Stimulated activated CD4-positive, alpha-beta T cell treated with anti-CD3 and anti-CD28 coated beads, Interleukin-4, amount 100 ng/mL, for 48 hours (primary cell): ENCODE measurements at places on chromosomes 5 and 9.

DNA sequence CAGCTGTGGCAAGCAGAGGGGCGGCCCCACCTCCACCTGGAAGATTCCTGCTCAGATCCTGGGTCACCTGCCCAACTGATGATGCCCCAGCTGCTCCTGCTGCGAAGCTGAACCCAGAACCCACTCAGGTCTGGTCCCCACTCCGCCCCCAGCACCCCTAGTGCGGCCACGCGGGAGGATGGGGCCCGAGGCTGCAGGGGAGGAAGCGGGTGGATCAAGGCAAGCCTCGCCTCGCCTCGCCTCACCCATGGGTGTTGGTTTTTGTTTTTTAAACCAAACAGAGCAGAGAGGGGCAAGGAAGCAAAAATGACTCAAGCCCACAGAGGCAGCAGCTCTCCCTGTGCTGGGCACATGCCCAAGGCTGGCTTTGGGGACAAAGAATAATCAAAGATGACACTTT lies 23.2 kb downstream of the ABO start:
- no peak for DNase-seq

DNA sequence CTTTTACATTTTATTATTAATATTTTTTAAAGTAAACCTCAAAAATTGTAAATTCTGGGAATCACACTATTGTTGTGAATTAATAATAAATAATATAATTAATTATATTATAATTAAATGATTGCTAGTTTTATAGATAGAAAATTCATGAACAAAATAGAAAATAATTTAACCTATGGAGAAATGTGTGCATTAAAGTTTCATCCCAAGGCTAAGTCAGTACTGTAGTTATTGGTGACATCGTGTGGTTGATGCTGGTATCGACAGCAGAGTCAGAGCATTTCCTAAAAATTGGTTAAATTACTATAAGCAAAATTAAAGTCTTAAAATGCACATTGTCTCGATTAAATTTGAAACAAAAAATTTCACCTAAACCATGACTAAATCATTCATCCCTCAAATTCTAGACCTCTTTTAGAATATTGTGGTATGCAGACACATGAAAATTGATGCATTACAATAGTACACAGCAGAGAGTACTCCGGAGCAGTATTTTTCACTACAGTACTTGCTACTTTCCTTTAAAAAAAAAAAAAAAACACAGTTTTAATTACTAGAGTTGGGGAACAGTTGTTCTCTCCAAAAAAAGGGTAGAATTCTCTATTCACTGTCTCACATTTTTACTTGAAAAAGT lies 73.9 kb downstream of the RORB start:
- DNase-seq: peak; percentile 3

- no peak for DNase-seq
Observed at GRCh38 chr5:66596636-66597182, 516 bp downstream of the MAST4 start.

GRCh38 chr5:38681029-38681706 lies 124.7 kb upstream of the LIFR start:
- DNase-seq: no peak

DNA sequence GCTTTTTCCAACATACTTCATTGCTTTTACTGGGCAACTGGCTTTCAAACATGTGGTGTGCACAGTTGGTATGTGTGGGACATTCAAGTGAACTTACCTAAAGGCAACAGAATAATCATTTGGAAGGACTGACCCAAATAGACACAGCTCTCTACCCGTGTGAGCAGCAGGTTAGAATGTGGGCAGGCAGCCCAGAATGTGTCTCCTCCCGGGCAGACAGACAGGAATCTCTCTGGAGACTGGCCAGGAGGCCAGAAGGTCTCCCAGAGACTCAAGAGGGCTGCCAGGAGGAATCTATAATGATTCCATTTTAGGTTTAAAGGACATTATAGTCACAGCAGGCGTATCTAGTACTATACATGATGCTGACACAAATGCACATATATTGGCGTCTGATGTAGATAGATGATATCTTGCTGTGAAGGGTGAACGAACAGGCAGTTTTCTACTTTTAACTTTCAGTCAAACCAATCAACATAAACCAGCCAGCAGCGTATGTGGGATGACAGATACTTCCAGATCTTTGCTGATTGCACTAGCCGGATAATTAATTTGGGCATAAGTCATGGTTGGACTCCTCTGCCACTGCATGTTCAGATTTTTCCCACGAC lies 297.4 kb upstream of the ZNF608 start:
- no peak for DNase-seq

DNA sequence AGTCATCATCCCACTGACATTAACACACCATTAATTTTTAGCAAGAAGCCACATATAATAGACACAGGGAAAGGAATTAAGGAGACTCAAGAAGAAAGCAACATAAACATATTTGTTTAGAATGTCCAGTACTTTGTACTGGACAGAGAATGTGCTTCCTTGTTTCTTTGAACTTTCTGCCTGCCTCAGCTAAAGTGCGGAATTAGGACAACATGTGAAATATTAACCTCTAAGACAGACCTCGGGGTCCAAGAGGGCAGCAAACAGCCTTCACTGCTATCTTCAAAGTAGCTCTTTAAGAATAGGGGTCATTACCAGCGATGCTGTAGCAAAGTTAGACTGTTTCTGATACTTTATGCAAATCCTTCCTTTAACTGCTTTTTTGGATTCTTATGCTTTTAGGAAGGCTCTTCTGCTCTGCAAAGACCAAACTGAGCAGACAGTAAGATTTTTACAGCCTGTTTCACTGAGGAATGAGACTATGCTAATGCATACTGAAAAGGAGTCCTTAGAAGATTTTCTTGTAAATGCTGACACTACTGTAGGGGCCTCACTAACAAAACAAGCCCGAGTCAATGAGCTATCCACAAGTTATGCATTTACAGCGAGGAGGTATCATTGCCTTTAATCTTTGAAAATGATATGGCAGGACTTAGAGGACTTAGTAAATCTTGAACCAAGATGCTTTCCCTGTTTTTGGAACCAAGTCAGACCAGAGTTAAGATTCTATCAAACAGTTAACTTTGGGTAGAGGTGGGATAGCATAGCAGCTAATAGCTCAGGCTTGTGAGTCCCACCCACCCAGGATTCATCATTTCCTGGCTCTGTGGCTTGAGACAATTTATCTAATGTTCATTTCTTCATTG lies 23.8 kb downstream of the DAB2 start:
- no peak for DNase-seq

- DNase-seq: no peak
Observed at GRCh38 chr5:127024821-127025220, 5.5 kb downstream of the MARCHF3 start.

- no peak for DNase-seq
Observed at GRCh38 chr9:124840300-124840833, 12.9 kb upstream of the WDR38 start.

DNA sequence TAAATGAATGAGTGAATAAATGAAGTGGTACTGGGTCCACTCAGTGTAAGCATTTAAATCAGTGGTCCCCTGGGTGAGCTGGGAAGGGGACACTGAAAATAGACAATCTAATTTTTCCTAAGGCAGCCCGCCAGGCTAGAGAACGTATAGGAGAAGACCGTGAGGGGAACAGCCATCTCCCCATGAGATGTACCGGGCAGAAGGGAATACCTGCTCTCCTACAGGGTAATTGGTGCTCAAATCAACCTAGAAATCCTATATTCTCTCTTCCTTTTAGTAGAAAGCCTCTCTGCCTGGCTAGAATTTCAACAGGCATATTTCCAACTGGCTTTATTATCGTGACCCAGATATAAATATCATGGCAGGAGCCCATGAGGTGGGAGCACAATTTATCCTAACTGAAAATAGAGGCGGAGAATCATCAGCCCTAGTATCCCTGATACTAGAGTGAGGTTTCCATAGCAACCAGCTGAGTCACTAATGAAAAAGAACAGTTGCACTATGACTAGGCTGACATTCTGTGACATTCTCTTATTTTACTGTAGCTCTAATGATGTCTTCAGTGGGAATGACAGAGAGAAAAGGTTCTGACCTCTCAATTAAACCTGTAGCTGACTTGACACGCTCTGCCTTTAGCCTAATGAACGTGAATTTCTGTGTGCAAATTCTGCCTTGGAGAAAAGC lies 96.5 kb upstream of the CAST start:
- DNase-seq: no peak

GRCh38 chr5:177588413-177588909 lies 3.5 kb upstream of the TMED9 start:
- DNase-seq: no peak

DNA sequence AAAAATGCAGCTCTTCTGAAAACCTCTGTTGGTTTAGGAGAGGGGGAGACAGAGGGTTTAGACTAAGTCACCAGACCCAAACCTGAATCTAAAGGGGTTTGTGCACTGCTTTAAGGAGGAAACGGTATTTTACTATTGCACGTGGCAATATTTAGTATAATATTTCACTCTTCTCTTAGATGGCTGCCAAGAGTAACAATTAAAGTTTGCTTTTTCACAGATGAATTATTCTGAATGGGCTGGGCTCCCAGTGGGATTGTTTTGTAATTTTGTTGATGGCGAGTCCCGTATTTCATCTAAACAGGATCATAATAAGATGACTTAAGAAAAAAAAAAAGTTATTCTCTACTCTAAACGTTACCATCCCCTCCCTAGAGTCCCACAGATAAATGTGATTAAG lies 245.4 kb downstream of the PCSK5 start:
- DNase-seq: no peak

- DNase-seq: no peak
Observed at GRCh38 chr9:28981129-28981528, 1407.8 kb upstream of the C9orf72 start.

DNA sequence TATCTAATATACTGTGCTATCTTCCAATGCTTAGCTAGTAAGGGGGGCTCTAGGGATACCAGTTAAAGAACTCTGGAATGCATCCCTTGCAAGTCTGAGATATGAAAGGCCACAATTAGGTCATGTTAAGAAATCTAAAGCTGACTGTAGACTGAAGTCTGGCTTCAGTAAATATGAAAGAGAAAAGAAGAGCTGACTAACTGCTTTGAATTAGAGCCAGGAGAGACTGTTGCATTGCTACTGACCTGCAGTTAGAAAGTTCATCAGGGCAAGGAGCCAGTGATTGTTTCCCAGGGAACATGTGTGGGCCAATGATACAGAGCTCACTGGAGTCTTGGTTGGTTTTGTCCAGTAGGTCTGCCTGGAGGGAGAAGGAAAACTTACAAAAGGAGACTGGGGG lies 472.1 kb upstream of the TNC start:
- no peak for DNase-seq

DNA sequence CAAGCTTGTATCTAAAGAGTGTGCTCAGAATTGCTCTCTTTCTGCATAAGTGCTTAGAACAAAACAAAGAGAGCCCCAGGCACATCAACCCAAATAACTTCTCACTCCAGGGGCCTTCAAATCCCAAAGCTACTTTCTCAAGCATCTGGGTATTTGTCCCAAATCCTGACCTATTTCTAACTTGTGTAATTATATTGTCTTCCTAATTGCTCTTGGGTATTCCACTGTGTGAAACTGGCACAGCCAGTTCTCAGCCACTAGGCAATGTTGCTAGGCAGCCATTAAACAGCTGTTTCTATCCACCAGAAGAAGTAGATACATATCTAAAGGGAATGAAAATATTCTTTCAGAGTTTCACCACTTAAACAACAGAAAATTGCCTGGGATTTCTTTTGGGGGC lies 198.8 kb downstream of the PRELID2 start:
- DNase-seq: no peak

DNA sequence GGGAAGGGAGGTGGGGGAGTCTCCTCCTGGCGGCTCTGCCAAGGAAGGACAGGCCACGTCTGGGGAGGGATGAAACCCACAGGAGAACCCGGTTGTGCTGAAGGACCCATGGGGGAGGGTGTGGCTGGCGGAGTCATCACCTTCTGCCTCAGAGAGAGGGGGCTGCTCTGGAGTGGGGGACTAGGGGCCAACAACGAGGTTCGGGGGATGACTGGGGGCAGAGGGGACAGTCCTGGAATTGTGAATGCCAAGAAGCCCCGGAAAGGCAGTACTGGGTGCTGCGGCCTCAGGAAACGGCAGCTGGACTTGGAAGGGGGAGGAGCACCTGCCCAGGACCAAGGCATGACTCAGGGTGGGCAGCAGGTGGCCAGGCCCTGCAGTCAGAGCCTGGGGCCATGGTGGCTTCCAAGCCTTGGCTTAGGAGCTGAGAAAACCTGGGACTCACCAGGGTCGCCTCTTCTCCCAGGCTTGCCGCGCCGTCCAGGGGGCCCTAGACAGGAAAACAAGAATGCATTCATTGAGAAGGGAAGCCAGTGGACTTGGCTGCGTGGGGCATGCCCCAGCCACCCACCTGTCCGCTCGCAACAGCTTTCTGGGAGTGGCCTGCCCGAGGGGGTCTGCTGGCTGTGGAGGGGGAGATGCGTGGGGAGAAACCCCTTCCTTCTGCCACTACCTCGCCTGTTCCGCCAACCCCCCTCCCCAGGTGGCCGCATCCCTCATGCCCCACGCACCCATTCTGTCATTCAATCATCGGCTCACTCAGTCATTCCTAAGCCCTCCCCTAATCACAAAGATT lies 74.0 kb upstream of the PHYKPL start:
- DNase-seq: no peak

- no peak for DNase-seq
Observed at GRCh38 chr9:37002413-37003217, 31.5 kb downstream of the PAX5 start.

GRCh38 chr5:59346514-59346913 lies 547.0 kb downstream of the PDE4D start:
- no peak for DNase-seq

DNA sequence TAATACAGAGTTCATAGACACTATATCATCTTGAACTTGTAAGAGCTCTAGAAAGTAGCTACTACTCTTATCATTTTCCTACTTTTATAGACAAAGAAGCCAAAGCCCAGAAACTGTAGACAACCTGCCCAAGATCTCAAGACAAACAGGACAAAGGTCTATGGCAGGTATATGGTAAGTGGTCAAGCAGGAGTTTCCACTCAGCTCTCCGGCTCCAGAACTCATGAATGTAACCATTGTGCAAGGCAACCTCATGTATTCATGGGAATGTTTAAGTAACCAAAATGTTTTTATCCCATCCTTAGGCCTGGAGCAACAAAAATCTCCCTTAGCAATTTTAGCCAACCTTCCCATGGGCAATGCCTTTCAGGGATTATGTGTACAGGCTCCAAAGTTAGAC lies 163.4 kb upstream of the PUM3 start:
- no peak for DNase-seq
